ENCODE measurements at places on chromosomes 7 and 10.

- no peak for DNase-seq
Measured at GRCh38 chr10:61662794-61663259, at the start of gene CABCOCO1. TSS of gene CABCOCO1 (plus strand) at chr10:61662929. CDS start at chr10:61662973, 44 bp downstream.

DNA sequence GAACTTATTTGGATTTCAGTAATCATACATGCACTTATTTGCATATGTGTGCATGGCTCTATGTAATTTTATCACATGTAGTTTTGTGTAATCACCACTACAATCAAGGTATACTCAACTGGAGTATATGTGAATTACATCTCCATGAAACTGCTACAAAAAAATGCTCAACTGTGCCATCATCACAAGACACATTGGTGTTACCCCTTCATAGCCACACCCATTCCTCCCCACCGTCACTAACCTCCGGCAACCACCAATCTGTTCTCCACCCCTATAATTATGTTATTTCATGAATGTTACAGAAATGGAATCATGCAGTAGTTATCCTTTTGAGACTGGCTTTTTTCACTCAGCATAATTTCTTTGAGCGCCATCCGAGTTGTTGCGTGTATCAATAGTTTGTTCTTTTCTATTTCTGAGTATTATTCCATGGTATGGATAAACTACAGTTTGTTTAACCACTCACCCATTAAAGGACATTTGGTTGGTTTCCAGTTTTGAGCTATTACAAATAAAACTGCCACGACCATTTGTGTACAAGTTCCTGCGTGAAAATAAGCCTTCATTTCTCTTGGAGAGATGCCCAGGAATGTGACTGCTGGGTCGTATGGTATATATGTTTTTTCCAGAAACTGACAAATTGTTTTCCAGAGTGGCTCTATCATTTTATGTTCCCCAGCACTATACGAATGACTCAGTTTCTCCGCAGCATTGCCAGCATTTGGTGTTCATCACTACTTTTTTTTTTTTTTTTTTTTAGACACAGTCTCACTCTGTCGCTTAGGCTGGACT lies 11.3 kb upstream of the SMO start:
- no peak for DNase-seq

- DNase-seq = no peak
Measured at GRCh38 chr10:69312528-69312927, 34.2 kb downstream of the HK1 start.

DNA sequence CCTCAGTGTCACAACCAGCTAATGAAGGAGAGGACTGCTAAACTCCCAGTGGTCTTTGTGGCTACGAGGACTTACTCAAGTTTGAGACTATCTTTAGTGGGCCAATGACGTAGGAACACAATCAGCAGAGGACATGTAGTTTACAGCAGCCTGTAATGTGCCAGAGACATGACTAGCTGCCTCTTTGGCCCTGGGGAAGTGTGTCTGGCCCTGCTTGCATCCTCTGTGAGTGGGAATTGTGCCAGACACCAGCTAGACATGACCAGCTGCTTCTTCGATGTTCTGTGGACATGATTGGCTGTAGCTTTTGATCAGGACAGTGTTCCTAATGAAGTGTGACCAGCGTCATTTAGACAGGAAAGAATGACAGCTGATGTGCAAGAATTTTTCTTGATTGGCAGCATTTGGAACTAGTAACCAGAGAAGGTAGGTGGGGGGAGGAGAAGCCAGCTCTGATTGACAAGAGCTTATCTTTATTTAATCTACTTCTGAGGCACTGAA lies 141.7 kb downstream of the AUTS2 start:
- DNase-seq = no peak

DNA sequence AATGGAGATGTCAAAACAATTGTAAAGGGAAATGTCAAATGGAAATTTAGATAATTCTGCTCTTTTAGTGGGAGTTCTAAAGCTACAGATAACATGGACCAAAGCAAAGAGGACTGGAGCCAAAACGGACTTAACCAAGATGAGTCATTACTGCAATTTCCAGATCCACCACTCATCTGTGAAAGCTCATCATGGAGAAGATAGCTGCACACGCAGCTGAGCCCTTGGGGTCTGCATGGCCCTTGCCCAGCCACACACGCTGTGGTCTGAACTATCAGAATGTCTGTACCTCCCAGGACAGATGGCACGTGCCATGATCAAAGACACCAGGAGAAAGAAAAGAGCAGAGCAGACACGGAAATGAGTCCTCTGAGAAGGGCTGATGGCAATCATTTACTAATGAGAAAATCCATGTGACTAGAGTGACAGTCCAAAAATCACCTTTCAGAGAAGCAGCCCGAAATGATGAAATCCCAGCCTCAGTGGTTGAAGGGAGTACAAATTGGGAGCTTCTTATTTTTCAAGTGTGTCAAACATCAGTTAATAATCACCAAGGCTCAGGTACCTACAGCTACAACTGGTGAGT lies 177.9 kb upstream of the MGMT start:
- DNase-seq = no peak

GRCh38 chr7:82268632-82269031 lies 174.9 kb downstream of the CACNA2D1 start:
- no peak for DNase-seq
